ENCODE measurements at places on chromosomes 5 and 9.

- no peaks in the 10 kb centered on the region for H3K4me1 ChIP-seq
- H3K4me3 ChIP-seq, result no peak overlapping the region
- no peaks in the 10 kb centered on the region for H3K27me3 ChIP-seq
- DNase-seq, result no peak
Observed at GRCh38 chr5:126523818-126524510, 71.1 kb downstream of the ALDH7A1 start.

DNA sequence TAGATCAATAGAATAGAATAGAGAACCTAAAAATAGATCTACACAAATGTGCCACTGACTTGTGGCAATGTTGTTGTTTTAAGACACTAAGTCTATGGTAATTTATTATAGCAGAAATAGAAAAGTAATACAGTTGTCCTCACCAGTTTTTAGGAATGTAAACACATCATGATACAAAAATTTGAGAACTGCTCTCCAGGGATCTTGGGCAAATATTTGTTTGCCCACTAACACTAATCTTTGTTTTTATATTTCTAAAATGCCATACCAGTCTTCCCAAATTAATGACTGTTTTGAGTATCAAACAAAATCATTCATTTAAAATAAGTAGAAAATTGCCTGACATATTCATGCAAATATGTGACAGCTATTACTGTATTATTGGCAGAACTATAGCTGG, 297.6 kb downstream of the BRINP1 start:
- no peaks in the 10 kb centered on the region for H3K4me1 ChIP-seq
- no peaks in the 10 kb centered on the region for H3K27me3 ChIP-seq

- H3K4me1 ChIP-seq, result no peaks in the 10 kb centered on the region
- no peak overlapping the region for H3K4me3 ChIP-seq
- H3K27ac ChIP-seq, result no peak overlapping the region
- DNase-seq, result peak; percentile 70
- H3K36me3 ChIP-seq, result no peaks in the 10 kb centered on the region
- no peaks in the 10 kb centered on the region for H3K27me3 ChIP-seq
Observed at GRCh38 chr9:105901514-105902109, 207.3 kb downstream of the TMEM38B start.

DNA sequence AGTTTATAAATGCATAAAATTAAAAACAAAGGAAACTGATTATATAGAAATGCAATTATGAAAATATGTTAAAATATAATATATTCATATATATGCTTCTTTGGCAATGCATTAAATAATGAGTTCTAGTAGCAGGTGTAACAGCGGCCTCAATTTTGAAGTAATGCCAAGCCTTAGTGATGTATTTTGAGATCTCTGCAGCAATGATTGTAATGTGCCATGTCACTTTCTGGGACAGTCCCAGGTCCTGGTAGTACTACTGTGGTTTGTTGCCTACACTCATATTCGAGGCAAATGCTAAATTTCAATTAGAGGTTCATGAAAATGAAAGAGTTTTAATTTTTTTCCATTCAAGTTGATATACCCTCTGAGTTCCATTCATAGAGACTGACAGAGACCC, 75.8 kb upstream of the ORM1 start:
- no peaks in the 10 kb centered on the region for H3K36me3 ChIP-seq
- no peak overlapping the region for H3K4me3 ChIP-seq
- no peaks in the 10 kb centered on the region for H3K27me3 ChIP-seq
- H3K27ac ChIP-seq, result no peak overlapping the region
- no peaks in the 10 kb centered on the region for H3K4me1 ChIP-seq
- no peak for DNase-seq

GRCh38 chr5:67047616-67048015, 149.0 kb downstream of the CD180 start:
- no peak overlapping the region for H3K27ac ChIP-seq
- no peaks in the 10 kb centered on the region for H3K4me1 ChIP-seq
- H3K36me3 ChIP-seq, result no peaks in the 10 kb centered on the region
- H3K4me3 ChIP-seq, result no peak overlapping the region

DNA sequence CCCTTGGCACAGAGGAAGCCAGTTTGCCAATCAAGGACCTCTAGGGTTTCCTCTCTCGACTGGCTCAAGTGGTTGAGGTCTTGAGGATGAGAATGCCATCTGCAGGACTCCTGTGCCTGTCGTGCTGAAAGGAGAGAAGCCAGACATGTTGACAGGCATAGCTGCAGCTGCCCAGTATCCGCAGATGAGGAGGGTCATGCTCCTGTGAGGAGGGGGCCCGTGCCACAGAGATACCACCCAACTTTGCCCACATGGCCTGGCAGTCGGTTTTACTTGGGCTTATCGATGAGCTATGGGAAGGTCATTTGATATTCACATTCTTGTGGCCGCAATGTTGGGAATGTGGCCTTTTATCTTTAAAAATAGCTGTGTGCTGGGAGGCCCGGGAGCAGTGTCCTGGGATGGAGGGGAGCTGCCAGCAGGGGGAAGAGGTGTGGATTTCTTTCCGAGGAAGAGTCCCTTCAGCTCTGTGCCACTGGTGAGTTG, 17.4 kb downstream of the FRMPD1 start:
- peaks cover 8% of the 10 kb centered on the region for H3K4me1 ChIP-seq
- DNase-seq, result peak; percentile 33
- H3K27me3 ChIP-seq, result no peaks in the 10 kb centered on the region

DNA sequence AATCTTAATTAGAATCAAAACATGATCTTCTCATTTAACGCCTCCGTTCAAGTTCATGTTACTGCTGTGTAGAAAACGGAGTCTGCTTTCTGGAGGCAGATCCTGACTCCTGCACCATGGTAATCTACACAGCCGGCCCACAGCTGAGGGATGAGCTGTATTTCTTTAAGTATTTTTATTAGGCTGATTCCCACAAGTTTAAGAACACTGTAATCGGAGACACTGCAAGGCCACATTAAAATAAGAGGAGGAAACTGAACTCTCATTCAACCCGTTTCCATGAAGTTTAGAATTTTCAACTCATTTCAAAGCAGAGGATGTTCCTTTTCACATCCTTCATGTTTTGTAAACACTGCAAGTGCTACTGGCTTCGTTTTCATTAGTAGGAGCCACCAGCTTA, 372.2 kb downstream of the NFIB start:
- H3K4me3 ChIP-seq, result no peak overlapping the region
- H3K36me3 ChIP-seq, result no peaks in the 10 kb centered on the region
- H3K27ac ChIP-seq, result no peak overlapping the region
- no peaks in the 10 kb centered on the region for H3K27me3 ChIP-seq
- no peak for DNase-seq

GRCh38 chr9:89497257-89497963, 503 bp downstream of the SEMA4D start:
- no peaks in the 10 kb centered on the region for H3K36me3 ChIP-seq
- peak overlapping the region; percentile 12 for H3K27ac ChIP-seq
- no peak for DNase-seq

DNA sequence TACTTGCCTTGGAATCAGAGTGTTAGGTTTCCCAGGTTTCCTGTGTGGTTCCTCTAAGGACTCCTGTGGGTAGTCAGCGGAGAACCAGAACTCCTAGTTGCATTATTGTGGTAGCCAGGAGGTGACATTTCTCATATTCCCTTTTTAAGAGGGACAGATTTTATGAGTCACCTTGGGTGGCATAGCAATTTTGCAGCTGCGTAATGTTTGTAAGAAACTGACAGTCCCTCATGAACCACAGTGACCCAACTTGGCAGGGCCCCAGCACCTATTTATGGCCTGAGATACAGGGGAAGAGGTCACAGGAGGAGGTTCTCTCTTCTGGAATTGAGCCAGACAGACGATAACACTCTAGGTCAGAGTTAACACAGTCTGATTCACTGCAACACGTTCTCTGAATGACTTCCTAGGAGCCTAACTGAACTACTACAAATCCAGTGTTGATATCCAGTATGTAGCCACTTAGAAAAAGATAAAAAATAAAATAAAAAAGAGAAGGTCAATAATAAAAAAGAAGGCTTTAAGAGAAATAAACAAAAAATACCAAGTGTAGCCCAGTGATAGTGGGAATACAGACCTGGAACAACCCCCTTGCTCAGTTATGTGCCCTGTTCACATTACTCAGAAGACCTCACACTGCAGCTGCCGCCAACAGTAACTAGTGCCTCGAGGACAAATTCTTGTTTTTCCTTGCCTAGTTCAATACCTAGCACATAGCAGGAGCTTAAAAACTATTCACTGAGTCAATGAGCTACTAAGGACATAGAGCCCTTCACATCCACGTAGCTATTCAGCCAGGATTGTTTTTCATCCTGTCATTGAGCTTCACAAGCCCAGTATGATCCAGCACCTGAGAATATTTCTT, 50.7 kb upstream of the VLDLR start:
- no peaks in the 10 kb centered on the region for H3K36me3 ChIP-seq
- no peak for DNase-seq
- H3K4me1 ChIP-seq, result no peaks in the 10 kb centered on the region
- H3K4me3 ChIP-seq, result no peak overlapping the region
- H3K27ac ChIP-seq, result no peak overlapping the region

DNA sequence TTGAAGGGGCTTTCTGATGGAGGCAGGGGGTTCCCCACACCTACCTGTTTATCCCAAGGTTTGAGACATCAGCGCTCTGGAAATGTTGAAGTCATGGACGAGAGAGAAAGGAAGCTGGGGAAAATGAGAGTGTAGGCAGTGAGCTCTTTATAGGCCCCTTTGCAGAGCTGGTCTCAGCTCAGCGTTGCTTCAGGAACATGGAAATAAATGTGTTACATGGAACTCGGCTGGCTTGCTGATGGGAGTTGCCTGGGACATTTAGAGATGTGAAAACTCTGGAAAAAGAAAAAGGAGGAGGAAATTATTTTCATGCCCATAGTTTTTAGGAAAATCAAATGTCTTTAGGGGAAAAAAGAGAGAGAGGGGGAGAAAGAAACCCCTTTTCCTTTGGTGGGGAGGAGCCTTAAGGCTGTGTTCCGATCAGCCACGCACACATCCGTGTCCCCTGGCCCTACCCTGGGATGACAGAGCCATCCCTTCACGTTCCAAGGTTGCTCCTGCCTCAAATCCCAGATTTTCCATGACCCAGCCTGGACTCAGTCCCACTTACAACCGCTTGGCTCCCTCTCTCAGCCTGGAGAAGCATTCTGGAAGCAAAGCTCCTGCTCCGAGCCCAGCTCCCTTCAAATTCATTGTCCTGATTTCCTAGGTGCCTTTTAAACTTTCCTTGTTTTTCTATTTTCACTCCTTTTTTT, 78.3 kb downstream of the COL27A1 start:
- H3K27ac ChIP-seq, result no peak overlapping the region
- no peaks in the 10 kb centered on the region for H3K36me3 ChIP-seq
- no peak for DNase-seq

DNA sequence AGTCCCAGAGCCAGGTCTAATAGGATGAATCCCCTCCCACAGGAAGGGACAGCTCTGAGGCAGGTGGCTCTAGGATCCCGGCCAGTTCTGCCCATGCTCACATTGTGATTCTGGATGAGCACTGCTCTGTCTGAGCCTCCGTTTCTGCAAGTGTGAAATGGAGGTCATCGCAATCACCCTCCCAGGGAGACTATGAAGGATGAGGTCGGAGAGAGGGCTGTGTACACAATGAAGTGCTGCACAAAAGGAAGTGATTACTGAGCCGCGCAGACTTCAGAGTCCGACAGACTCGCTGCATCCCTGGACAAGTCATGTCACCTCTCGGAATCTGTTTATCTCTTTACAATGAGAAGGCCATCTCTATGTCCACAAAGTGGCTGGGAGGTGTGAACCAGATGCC, 21.7 kb downstream of the LHX6 start:
- no peaks in the 10 kb centered on the region for H3K36me3 ChIP-seq
- peaks cover 7% of the 10 kb centered on the region for H3K27me3 ChIP-seq
- no peak overlapping the region for H3K27ac ChIP-seq
- no peak for DNase-seq
- no peaks in the 10 kb centered on the region for H3K4me1 ChIP-seq

GRCh38 chr5:57618767-57619381, 136.3 kb upstream of the ACTBL2 start:
- H3K27me3 ChIP-seq, result no peaks in the 10 kb centered on the region
- DNase-seq, result no peak
- no peaks in the 10 kb centered on the region for H3K4me1 ChIP-seq
- no peak overlapping the region for H3K27ac ChIP-seq
- H3K4me3 ChIP-seq, result no peak overlapping the region
- no peaks in the 10 kb centered on the region for H3K36me3 ChIP-seq

DNA sequence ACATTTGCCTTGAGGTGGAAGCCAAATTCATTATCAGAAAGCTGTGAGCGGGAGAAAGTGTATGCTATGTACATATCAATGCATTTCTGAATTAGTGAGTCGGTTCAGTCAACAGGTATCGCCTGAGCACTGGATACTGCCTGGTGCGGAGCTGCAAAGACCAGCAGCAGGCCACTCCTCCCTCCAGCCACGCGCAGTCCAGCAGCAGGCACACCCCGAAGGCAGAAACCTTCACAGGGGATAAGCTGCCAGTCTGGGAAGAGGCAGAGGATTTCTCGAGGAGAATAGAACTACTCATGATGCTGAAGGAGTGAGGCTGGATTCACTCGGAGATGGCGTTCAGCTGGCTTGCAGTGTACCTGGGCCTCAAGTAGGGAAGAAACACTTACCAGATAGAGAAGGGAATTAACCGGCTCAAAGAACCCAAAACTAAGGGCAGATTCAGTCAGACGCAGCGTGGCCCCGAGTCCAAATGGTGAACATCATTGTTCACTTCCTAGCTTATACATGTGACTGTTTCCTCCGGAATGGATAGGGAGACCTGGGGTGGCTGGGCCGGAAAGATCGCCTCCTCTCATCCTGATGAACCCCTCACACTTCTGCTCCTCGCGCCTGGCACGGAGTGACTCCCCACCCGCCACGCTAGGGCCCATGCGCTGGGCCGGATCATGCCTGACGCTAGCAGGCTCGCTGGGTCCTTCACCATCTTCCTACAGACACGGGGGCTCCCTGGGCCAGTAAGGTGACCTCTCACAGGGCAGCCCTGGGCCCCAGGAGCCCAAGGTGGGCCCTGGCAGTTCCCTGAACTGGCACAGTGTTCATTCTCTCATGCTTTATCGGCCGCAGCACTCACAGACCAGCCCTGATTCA, 78.1 kb upstream of the SPATA31C2 start:
- DNase-seq, result no peak
- peaks cover 7% of the 10 kb centered on the region for H3K4me1 ChIP-seq
- no peak overlapping the region for H3K27ac ChIP-seq
- H3K27me3 ChIP-seq, result no peaks in the 10 kb centered on the region
- no peaks in the 10 kb centered on the region for H3K36me3 ChIP-seq

GRCh38 chr9:93003552-93004407, 54.7 kb upstream of the SUSD3 start:
- H3K4me1 ChIP-seq, result 0 out of 2 replicates have a peak, but pooled peaks cover 2% of the 10 kb centered on the region
- DNase-seq, result peak; percentile 82
- no peak overlapping the region for H3K27ac ChIP-seq
- no peaks in the 10 kb centered on the region for H3K27me3 ChIP-seq
